ENCODE measurements at places on chromosomes 7 and 10.
A peak's percentile ranks its signal among the peaks of the same experiment; 100 is the strongest.

- no peak for DNase-seq
These were observed 152.6 kb downstream of the PKD1L1 start for GRCh38 chr7:47795631-47796030.

- DNase-seq: no peak
These were observed 76.3 kb downstream of the CFAP46 start for GRCh38 chr10:132865851-132866600.

DNA sequence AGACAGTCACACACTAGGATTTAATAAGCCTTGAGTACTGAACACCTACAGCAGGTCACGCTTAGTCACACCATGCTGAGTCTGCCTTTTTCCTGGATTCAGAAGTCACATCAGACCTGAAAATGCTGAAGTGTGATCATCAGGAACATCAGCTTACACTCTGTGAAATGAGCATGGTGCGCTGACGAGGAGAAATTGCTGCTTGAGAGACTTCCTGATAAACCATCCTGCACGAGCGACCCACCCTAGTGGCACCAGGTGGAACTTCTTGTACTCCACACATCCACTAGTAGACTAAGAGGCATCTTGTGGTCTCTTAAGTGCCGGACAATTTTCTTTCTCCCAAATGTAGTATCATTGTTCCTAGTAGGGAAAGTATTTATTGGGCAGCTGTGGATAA, 51.8 kb upstream of the MRLN start:
- no peak for DNase-seq

DNA sequence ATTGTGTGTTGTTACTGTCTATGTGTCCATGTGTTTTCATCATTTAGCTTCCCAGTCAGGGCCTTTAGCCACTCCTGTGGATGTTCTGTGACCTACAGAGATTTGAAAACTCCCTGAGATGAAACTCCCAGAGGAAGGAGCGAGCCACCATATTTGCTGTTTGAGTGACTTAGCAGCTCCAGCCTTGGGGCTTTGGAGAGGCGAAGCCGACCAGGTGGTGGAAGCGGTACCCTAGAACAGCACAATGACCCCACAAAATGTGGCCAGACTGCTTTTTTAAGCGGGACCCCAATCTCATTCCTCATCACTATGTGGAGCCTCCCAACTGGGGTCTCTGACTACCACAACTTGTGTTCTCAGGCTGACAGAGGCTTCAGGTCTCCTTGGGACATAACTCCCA, 323.9 kb upstream of the KCND2 start:
- no peak for DNase-seq

GRCh38 chr7:106774768-106775551, 90.1 kb upstream of the PIK3CG start:
- peak; percentile 90 for DNase-seq

- peak; percentile 63 for DNase-seq
These were observed 51.6 kb downstream of the SMKR1 start for GRCh38 chr7:129553899-129554461.

DNA sequence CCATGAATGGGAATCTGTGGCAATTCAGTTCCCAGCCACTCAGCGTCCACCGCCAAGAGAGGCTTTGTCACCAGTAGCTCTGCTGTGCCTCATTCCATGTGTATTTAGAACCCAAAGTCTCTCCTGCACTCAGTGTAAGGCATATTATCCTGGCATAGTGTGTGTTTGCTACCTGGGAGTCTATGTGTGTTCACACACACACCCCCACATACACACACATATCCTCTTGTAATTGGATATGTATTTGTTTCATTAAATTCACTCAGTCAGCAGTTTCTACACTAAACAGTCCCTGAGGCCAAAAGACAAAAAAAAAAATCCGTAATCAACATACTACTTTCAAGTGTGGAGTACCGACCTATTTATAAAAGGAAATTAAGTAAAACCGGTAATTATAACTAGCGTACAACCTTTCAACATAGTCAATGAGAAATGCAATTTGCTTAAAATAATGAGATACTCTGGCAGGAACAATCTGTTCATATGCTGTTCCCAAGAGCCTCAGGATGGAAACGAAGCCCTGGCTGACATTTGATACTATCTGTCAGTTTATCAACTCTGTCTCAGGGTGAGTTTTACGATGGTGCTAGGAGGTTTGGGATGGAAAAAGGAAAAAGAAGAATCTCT, 425.8 kb upstream of the CELF2 start:
- no peak for DNase-seq

DNA sequence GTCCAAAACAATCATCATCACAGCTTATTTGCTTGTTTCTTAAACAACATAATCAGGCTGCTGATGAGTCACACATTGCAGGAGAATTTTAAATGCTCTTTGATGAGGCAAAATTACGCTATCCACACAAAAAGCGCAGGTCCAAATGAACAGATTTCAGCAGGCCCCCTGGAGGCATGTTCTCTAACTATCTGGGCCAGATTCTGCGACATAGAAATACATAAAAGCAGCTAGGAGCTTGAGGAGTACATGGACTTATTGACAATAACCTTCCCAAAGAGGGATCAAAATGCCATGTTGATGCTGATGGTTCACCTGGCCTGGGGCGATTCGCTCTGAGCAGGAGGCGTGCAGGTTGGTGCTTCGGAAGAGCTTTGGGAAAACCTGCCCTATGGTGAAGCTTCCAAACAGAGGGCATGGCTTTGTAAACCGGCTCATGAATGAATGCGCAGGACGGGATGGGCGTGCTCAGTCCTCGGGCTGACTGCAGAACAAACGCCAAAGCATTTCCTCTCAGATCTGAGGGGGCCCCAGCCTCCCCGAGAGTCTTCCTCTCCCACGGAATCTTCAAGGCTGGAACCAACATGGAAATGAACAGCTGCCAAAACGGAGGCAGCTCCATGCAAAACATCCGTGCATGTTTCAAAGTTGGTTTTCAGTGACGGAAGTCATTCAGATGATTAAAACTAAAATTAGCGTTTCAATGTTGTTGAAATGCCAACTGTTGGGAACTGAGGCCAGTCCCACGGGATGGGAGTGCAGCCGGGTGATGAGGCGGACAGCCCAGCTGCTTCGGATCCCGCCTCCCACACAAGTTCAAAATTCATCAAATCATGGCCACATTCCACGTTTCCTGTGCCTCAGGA, 179.6 kb downstream of the TCERG1L start:
- DNase-seq: no peak

- peak; percentile 99 for DNase-seq
These were observed 90.8 kb downstream of the CHN2 start for GRCh38 chr7:29285444-29285793.

- DNase-seq: no peak
These were observed 59.3 kb upstream of the NMT2 start for GRCh38 chr10:15227611-15228372.

GRCh38 chr10:77970869-77971803, 44.6 kb upstream of the DLG5 start:
- DNase-seq: peak; percentile 34

GRCh38 chr10:47169581-47169980, 130.4 kb upstream of the GDF10 start:
- DNase-seq: no peak

DNA sequence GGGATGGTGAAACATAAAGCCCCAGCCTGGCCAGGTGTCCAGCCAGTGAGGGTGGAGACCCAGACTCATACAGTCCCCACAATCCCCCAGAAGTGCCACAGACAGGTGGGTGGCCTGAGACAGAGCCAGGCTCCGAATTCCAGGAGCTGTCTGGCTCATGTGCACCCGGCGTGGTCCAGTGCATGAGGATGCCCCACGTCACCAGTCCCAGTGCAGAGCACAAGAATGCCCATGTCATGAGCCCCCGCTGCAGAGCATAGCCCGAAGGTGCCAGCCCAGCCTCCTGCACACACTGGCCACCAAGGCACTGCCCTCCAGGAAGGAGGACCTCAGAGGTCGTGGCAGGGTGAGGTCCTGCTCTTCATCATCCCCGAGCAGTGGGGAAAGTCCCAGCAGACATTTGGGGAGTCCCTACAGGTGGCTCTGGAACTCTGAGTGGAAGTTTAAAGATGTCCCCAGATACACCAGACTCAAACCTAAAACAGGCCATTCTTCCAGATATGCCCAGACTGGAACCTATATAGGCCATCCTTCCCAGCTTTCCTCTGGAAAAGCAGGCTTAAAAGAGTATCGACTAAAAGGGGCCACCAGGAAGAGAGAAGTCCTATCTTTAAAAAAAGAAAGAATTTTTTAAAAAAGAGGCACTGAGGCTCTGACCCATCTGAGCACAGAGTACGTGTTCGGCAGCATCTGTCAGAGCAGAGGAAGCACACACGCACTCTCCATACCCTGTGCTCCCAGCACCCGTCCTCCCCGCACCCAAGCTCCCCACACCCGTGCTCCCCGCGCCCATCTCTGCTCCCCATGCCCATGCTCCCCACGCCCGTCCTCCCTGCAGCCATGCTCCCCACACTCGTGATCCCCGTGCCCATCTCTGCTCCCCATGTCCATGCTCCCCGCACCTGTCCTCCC, 11.5 kb downstream of the DIP2C start:
- no peak for DNase-seq

- DNase-seq: no peak
These were observed 12.9 kb upstream of the TMEM26 start for GRCh38 chr10:61465901-61466632.

All from SW480 (cell line).